Activated naive CD8-positive, alpha-beta T cell treated with anti-CD3 and anti-CD28 coated beads for 36 hours (primary cell): ENCODE measurements at places on chromosomes 3 and 15.

DNA sequence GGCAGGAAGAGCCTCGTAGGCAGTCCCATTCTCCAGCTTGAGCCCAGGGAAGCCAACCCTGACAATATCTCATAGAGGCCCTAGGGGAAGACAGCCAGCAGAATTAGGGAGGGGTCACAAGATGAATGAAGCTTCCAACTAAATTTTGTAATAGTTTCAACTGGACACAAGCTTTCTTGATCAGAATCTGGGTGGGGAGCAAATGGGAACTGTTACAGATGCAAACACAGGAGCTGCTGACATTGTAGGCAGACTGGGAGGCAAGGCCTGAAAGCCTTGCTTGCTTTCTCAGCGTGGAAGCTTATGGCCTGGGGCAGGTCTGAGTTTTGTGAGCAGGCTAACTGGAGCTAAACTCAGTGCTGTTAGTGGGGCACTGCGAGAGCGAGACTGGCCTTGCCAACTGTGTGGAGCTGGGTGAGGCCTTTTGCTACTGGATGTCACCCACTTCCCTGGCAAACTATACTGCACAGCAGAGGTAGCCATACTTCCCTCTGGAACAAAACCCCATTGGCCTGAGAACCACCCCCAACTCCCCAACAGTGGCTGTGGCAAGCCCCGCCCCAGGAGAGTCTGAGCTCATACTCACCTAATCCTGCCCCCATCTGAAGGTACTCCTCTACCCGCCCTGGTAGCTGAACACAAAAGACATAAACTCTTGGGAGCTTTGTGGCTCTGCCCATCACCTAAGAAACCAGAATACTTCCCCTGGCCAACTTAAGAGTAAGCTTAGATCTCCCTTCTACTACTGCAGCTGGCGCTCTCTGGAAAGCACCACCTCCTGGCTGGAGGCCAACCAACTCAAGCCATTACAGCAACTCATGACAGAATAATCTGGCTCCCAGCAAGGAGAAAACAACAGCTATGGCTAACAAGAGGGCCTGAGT is 42.9 kb downstream of the CFAP20DC start:
- DNase-seq: no peak

- DNase-seq: no peak
Measured at GRCh38 chr15:62792986-62793751, 249.4 kb upstream of the TPM1 start.

GRCh38 chr15:69758810-69759790 is 306.5 kb downstream of the RPLP1 start:
- DNase-seq: peak; percentile 86

DNA sequence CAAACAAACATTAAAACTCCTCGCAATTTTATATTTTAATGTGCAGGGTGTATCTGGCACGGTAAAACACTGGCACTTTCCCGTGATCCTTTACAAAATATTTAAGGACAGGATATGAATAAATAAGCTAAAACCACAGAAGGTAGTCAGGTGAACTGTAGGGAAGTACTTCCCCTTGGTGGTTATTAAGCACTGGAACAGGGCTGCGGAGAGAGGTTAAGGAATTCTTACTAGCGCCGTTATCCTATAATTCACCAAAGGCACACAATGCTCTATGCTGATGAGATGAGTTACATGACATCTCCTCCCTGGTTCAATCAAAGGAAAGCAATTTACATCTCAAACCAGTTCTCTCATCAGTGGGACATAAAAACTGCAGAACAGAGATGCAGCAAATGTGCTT is 289.8 kb downstream of the ZBTB20 start:
- DNase-seq: no peak

DNA sequence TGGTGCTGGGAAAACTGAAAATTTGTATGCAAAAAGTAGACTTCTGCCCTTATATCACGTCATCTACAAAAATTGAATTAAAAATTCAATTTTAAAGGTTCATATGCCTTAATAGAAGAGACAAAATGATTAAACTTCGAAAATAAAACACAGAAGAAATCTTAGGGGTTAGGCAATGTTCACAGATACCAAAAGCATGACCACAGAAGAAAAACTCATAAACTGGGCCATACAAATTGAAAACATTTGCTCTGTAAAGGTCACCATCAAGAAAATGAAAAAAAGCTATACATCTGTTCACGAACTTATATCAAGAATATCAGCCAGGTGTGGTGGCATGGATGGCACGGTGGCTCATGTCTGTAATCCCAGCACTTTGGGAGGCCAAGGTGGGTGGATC is 245.1 kb downstream of the PCCB start:
- DNase-seq: no peak

DNA sequence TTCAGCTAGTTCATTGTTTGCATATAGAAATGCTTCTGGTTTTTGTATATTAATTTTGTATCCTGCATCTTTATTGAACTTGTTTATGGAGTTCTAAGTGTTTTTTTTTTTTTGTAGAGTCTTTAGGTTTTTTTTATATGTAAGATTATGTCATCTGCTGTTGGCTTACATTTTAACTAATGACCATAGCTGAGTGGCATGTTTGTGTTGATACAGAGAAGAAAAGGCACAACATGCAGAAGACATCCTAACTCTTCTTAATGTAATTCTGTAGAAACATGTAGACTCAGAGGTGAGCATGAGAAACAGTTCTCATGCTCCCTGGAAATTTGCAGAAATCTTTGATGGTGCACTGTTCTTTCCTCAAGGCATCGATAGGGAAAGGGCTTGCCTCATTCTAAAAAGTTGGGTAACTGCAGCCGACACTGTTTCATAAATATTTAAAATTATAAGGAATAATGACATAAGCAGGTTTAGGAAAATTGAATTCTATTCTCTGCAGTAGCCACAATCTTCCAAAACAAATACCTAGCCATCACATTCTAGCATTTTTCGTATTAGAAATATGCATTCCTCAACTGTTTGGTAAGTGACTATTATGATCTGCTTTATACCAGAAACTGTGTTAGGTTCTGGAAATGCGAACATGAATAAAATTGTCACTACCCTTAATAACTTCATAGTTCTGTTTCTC is 499.6 kb upstream of the KCNMB2 start:
- no peak for DNase-seq

DNA sequence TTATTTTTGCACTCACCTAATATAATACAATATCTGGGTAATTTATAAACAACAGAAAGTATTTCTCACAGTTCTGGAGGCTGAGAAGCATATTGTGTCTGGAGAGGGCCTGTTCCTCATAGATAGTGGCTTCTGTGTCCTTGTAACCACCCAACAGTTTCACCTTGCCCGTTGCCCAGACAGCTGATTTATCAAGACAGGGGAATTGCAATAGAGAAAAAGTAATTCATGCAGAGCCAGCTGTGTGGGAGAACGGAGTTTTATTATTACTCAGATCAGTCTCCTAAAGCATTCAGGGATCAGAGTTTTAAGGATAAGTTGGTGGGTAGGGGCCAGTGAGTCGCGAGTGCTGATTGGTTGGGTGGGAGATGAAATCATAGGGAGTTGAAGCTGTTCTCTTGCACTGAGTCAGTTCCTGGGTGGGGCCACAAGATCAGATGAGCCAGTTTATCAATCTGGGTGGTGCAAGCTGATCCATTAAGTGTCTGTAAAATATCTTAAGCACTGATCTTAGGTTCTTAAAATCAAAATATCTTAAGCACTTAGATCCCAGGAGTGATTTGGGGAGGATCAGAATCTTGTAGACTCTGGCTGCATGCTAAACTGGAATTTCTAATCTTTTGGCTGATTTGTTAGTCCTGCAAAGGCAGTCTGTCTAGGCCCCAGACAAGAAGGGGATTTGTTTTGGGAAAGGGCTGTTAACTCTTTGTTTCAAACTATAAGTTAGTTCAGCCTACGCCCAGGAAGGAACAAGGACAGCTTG is 33.9 kb upstream of the C15orf39 start:
- DNase-seq: no peak

DNA sequence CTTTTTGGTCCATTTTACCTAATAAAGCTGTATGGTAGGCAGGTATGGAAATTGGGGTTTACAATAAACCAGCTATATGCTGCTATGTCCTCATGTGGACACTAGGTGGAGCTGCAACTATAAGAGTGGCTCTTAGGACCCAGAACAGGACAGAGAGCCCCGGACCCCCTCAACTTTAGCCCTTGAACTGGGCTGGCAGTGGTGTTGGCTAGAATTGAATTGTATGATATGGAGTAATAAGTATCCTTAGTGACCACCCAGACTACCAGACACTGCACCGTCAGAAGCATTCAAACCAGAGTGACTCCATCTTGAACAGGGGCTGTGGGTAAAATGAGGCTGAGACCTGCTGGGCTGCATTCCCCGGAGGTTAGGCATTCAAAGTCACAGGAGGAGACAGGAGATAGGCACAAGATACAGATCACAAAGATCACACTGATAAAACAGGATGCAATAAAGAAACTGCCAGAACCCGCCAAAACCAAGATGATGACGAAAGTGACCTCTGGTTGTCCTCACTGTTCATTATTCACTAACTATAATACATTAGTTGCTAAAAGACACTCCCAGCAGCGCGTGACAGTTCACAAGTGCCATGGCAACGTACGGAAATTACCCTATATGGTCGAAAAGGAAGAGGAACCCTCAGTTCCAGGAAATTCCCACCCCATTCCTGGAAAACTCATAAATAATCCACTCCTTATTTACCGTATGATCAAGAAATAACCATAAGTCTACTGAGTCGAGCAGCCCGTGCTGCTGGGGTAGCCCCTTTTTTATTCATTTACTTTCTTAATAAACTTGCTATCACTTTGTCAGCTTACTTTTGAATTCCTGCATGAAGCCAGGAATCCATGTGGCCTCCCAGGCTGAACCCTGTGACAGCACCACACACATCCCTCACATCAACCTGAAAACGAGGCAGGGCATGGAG is 68.7 kb upstream of the BLM start:
- peak; percentile 69 for DNase-seq

- no peak for DNase-seq
Measured at GRCh38 chr3:10173926-10174435, 9.3 kb downstream of the IRAK2 start.

GRCh38 chr3:171860830-171861535 is 17.8 kb downstream of the TMEM212 start:
- DNase-seq: no peak

GRCh38 chr3:118488732-118489131 is 545.9 kb downstream of the IGSF11 start:
- no peak for DNase-seq

- no peak for DNase-seq
Measured at GRCh38 chr3:108488631-108489030, 21.8 kb downstream of the MYH15 start.

GRCh38 chr15:29550834-29551465 is 271.3 kb downstream of the TJP1 start:
- no peak for DNase-seq

- no peak for DNase-seq
Measured at GRCh38 chr3:56966104-56966503, 94.4 kb upstream of the SPATA12 start.

GRCh38 chr3:124281453-124282316 is 289.8 kb upstream of the ROPN1 start:
- DNase-seq: no peak

DNA sequence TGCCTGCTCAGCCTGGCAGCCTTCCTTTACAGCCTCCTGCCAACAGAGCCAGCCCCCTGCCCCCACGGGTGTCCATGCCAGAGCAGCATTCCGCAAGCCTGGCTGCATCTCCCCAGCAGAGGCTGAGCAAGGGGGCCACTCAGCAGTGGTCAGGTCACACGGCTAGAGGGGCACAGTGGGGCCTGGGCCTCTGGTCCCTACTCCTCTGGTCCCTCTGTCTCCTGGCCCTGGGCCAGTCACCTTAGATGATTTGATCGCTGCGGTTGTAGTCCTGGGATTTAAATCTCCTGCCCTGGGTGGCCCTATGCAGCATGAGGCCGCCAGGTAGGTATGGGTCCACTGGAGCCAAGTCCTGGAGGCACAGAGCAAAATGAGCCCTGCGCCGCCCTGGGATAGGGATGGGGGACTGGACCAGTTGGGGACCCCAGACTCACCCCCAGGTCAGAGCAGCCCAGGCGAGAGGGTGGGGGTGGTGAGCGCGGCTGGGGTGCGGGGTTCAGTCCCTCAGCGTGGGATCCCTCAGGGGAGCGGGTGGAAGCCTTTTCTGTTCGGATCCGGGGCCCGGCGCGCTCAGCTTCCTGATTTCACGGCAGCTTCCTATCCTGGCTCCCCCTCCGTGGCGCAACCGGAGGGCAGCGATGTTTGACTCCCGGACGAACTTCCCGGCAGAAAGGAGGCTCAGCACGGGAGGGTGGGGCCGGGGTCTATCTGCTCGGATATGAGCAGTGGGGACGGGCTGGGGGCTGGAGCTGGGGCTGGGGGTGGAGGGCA is at the start of gene ZBTB47:
ZBTB47 (plus strand) TSS at position 138 of the 771 bp plus-strand sequence. CDS start 4,659 bp downstream, outside the sequence.
- DNase-seq: no peak

GRCh38 chr3:9782770-9783169 is 9.5 kb downstream of the TADA3 start:
- DNase-seq: no peak

GRCh38 chr3:43102773-43103480 is 3.0 kb downstream of the POMGNT2 start:
- DNase-seq: no peak

DNA sequence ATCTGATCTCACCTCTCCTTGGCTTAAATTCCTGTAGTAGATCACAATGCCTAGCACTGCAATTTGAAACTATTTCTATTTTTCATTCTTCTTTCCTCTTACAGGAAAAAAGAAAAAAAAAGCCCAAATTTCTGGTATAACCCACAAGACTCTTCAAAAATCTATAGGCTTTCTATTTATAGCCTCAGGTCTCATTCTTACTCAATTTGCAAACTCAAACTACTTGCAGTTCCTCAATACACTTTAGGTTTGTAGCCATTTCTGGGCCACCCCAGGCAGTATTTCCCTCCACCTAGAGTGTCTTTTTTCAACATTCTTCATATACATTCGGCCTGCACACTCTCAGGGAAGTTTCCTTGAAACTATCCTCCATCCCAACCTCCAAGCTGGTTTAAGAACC is 169.0 kb downstream of the TBC1D5 start:
- no peak for DNase-seq

DNA sequence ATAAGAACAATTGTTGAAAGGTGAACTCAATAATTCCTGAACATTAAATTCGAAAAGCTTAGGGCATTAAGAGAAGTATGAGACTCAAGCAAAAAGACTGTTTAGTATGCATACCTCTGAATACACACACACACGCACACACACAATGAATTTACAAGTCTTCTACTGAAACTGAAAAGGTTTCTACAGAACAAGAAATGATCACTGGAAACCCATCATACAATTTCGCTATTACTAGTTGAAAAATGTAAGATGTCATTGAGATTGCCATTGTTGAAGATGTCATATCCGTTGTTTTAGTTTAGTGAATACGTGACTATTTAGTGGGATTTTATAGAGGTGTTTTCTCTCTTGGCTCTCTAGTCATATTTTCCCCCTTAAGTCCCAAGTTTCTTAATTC is 106.8 kb downstream of the FOXB1 start:
- no peak for DNase-seq
